Mesothelial cell of epicardium (in vitro differentiated cells): ENCODE measurements at places on chromosomes 5 and 9. TPM values are rescaled to one million over a fixed set of nuclear protein-coding genes. Genes with fewer than 3 reads are reported as not detected.

- H3K36me3 ChIP-seq = no peaks in the 10 kb centered on the region
- no peak for DNase-seq
- H3K4me3 ChIP-seq = no peak overlapping the region
- peaks cover 6% of the 10 kb centered on the region for H3K4me1 ChIP-seq
Measured at GRCh38 chr5:109936996-109937395, 247.3 kb downstream of the MAN2A1 start.

CTXN3 gene
- total RNA-seq = not detected in 3 replicates

DNA sequence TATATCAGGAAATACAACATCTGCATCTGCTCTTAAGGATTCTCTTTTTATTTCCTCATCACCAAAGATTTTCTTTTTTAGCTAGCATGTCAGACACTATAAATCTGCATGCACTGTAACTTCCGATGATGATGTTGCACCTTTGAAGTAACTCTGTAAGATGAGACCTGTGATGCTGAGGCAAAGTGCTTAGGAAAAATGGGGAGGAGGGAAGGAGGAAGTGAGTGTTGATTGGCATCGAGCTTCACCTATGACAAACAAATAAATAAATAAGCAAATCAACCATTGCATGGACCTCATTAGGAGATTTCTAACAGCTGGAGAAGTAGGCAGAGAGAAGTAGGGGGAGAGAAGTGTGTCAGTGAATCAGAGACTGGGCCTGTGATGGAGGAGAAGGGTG, 52.6 kb downstream of the ENC1 start:
- peaks cover 19% of the 10 kb centered on the region for H3K4me1 ChIP-seq
- no peaks in the 10 kb centered on the region for H3K27me3 ChIP-seq
- H3K36me3 ChIP-seq = no peaks in the 10 kb centered on the region
- H3K27ac ChIP-seq = no peak overlapping the region

DNA sequence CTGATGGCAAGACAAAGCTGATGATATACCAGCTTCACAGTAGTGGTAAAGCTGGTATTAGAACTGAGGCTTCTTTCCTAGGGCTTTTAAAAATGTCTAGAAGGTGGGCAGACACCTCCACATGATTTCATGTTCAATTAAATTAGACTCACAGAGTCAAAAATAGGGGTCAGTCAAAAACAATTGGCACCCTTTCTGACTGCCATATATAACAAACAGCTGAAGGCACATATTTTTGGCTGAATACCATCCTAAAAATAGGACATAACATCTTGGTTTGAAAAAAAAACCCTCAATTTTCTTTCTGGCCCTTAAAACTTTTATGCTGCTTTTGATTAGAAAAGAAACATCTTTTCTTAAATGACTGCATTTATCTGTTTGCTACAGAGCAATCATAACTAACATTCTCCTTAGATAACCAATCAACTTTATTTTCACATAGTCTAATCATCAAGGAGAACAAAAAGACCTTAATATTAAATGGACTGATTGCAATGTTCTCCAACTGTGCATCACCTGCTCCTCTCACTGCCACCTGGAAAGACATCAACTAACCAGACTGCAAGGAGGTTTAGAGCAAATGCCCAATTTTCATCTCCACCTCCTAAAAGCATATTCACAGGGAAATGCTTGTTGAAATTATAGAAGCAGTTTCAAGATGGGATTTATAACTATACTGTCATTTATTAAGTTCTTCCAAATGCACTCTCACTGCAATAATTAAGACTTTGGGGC, 3.2 kb downstream of the SGTB start:
- H3K27me3 ChIP-seq = no peaks in the 10 kb centered on the region
- H3K4me1 ChIP-seq = peaks cover 11% of the 10 kb centered on the region
- H3K4me3 ChIP-seq = no peak overlapping the region

- no peaks in the 10 kb centered on the region for H3K4me1 ChIP-seq
- no peaks in the 10 kb centered on the region for H3K27me3 ChIP-seq
- no peak overlapping the region for H3K4me3 ChIP-seq
- no peak for DNase-seq
- H3K36me3 ChIP-seq = peaks cover 32% of the 10 kb centered on the region
Measured at GRCh38 chr9:75010570-75010969, 17.5 kb downstream of the CARNMT1 start.

- no peak overlapping the region for H3K4me3 ChIP-seq
- H3K27me3 ChIP-seq = peaks cover 2% of the 10 kb centered on the region
- H3K27ac ChIP-seq = no peak overlapping the region
- no peak for DNase-seq
Measured at GRCh38 chr9:108640230-108640629, 215.6 kb downstream of the ACTL7B start.

DNA sequence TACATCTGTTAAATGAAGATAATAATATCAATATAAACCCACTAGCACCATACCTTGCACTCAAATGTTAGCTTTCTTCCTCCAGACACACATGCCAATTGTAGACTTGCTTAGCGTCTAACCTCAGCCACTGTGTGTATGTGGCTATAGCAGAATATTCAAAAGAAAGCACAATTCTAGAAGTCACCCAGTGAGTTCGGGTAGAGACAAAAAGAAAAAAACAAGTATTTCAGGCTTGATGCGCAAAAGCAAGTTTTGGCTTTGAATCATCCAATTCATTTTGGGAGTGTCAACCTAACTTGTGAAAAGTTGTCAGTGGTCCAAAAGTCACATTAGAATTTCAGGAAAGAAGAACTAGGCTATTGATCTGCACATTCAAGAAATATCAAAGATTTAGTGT, 167.4 kb downstream of the PRELID2 start:
- DNase-seq = no peak
- H3K27ac ChIP-seq = no peak overlapping the region
- H3K4me3 ChIP-seq = no peak overlapping the region
- H3K4me1 ChIP-seq = no peaks in the 10 kb centered on the region
- H3K27me3 ChIP-seq = no peaks in the 10 kb centered on the region

TTC33 gene
- total RNA-seq = 20.1 to 22.7 TPM (median 21.1 TPM) in 3 replicates

DNA sequence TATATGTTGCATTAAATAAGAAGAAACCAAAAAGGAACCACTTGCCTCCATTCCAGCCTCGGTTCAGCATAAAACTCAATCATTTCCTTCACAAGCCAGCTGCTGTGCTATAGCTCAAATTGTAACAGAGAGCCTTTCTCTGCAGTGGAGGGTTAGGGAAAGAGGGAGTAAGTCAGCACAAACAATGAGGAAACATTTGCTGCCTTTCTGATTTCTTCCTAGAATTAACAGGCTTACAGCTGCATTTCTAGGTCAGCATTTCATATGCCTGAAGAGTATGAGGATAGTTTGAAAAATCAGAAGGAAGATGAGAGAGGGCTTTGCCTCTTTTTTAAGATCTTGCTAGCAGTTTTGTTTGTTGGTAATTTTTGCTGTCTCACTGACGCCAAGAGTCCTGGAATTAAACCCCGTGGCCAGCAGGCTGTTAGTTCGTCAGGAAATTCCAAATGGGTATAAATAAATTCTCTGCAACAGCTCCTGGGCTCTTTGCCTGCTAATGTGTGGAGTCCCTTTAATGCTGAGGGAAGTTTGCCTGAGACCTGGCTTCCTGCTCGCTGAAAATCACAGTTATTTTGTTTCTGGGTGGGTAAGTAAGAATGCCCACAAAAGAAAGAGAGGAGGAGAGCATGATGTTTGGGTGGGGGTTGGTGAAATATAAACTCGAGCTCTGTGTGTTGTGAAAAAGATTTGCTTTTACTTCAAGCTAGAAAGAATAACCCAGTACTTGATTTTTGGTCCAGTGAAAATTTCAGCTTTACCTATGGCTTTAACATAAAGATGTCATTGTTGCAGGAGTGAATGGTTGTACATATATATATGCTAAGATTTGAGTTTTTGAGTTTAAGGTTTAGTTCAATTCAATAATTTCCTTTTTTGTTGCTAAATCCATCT, 148.1 kb upstream of the DMRT1 start:
- peak overlapping the region; percentile 97 for H3K27ac ChIP-seq
- peak overlapping the region; percentile 56 for H3K4me3 ChIP-seq
- H3K27me3 ChIP-seq = no peaks in the 10 kb centered on the region
- no peak for DNase-seq
- H3K4me1 ChIP-seq = peaks cover 67% of the 10 kb centered on the region
